NAMALWA (cell line): ENCODE measurements at places on chromosomes 3 and 15.
A peak's percentile ranks its signal among the peaks of the same experiment; 100 is the strongest.

- no peak for DNase-seq
Measured at GRCh38 chr15:31285772-31286261, 40.8 kb upstream of the KLF13 start.

- DNase-seq = no peak
Measured at GRCh38 chr3:138942271-138942670, 4.7 kb downstream of the FOXL2 start.

DNA sequence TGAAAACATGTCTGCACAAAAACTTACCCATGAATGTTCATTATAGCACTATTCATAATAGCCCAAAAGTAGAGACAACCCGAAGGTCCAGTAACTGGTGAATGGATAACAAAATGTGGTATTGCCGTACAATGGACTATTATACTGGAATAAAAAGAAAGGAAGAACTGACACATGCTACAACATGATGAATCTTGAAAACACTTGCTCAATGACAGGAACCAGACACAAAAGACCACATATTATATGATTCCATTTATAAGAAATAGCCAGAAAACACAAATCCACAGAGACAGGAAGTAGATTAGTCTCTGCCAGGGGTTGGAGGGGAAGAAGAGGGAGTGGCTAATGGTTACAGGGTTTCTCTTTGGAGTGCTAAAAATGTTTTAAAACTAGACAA lies 18.3 kb downstream of the SHC4 start:
- no peak for DNase-seq

DNA sequence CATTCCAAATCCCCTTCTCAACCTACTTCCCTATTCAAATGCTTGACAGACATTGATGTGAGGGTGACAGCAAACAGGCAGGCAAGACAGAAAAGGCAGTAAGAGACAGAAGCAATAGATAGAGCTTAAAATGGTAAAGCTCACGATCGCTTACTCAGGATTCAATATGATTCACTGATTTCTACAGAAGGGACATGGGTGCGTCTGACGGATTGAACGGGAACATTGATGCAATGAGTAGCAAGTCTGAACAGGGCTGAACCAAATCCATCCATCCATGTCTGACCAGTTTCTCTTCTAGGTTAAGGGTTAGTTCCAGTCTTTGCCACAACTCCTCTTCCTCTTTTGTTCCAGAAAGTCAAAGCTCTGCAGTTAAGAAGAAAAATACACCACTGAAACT lies 35.1 kb downstream of the P2RY1 start:
- DNase-seq = peak; percentile 3

GRCh38 chr3:127574880-127575878 lies 15.4 kb downstream of the TPRA1 start:
- DNase-seq = peak; percentile 93

DNA sequence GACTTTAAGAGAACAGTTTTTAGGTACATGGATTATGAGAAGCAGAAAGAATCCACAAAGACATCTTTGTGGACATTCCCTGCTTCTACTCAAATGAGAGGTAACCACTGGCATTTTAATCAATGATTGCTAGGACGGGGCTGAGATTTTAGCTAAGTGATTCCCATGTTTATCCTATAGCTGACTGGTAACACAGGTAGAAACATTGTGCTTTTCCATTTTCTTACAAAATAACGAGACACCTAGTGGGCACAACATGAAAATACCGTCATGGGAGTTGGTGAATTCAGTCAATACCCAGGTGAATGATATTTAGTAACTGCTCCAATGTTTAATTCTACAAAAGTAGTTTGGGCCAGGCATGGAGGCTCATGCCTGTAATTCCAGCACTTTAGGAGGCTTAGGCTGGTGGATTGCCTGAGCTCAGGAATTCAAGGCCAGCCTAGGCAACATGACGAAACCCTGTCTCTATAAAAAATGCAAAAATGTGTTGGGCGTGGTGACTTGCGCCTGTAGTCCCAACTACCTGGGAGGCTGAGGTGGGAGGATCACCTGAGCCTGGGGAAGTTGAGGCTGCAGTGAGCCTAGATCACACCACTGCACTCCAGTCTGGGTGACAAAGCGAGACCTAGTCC lies 37.2 kb upstream of the DENND4A start:
- DNase-seq = peak; percentile 59

GRCh38 chr15:29270169-29270955 lies 740 bp upstream of the NSMCE3 start:
- peak; percentile 65 for DNase-seq

DNA sequence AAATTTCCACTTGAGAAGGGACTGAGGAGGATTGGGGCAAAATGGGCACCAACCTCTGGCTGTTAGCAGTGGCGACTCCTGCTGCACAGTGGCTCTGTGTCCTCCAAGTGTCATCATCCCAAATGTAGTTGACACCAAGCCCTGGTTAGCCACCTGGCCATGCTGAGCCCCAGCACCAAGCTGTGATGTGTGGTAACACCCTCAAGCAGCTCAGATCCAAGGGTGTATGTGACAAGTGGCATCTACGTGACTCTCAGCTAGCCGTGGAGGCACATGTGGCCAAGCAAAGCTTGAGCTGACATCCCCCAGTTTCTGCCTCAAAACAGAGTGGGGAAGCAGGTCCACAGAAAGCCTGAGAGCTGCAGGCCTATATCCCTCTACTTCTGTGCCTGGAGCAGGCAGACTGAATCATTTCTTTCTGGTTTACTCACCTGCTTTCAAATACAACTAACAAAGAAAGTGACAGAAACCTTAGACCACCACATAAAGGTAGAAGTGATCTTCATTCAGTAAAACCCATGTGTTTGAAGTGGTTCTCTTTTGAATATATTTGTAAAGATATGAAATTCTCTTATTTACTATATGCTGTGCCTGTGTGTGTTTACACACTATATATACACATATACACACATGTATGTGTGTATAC lies 40.0 kb downstream of the FOXP1 start:
- DNase-seq = peak; percentile 77

- no peak for DNase-seq
Measured at GRCh38 chr15:38202361-38202760, 50.3 kb upstream of the SPRED1 start.

DNA sequence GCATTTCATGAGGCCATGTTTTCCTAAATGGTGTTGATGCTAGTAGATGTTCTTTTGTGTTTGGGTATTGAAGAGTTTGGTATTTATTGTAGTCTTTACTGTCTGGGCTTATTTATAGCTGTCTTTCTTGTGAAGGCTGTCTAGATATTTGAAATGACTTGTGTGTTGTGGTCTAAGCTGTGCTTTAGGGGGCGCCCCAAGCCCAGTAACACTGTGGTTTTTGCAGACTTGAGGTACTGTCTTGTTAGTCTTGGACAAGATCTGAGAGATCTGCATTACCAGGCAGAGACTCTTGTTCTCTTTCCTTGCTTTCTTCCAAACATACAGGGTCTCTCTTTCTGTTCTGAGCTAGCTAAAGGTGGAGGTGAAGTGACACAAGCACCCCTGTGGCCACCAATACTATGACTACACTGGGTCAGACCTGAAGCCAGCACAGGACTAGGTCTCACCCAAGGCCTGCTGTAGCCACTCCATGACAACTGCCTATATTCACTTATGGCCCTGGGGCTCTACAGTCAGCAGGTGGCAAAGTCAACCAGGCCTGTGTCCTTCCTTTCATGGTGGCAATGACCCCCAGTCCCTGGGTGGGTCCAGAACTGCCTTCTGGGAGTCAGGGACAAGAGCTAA lies 152.1 kb upstream of the TBC1D5 start:
- peak; percentile 82 for DNase-seq

DNA sequence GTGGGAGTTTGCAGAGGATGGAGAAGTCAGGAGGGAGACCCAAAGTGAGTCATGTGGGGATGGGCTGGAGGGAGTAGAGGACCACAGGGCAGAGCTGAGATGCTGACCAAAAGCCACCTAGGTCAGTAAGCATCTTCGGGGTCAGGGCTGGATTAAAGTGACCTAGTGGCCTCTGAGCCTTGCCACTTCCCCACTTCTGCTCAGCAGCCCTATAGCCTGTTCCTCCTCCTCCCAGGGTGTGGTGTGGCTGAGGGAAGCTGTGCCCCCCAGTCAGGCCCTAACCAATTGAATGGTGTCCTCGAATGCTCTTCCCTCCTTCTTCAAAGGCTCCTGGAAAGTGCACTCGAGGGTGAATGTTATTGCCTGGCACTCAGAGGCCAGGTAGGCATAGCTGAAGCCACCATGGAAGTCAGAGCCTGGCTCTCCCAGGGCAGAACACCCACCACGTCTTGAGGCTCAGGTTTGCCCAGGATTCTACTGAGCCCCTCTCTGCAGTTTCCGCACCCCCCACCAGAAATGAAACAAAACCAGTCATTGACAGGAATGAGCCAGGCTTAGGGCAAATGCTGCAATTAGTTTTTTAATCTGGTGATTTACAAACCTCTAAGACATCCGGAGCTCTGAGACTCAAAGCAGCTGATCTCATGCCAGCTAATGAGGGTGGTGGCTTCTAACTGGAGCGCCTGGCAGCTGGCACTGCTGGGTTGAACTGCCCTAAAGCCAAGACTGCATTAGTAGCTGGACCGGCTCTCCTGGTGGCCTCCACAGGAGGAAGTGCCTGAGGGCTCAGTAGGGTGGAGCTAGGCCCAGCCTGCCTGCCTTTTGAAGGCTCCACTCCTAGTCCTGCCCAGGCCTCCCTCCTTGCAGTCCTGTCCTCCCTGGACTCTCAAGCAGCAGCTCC lies 26.0 kb upstream of the VIPR1 start:
- DNase-seq = no peak

DNA sequence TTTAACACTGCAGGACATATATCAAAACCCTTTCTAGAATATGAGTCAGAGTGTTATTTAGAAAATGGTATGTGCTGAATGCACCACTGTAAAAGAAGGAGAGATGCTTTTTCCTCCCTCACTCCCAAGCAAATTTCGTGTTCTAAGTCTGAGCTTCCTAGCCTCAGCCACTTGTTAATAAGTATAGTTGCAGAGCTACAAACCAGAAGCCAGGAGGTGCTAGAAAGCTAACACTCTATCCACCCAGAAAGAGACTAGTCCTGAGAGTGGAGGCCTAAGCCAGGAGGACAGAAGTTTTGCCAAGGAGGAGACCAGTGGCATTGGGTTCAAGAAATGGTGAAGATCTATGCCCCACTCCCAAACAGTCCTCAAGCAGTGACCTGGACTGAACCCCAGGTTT lies 40.5 kb upstream of the GYG1 start:
- peak; percentile 38 for DNase-seq

- DNase-seq = no peak
Measured at GRCh38 chr15:54250326-54250725, 272.1 kb downstream of the UNC13C start.

GRCh38 chr3:165128544-165128943 lies 50.2 kb upstream of the SI start:
- DNase-seq = no peak

DNA sequence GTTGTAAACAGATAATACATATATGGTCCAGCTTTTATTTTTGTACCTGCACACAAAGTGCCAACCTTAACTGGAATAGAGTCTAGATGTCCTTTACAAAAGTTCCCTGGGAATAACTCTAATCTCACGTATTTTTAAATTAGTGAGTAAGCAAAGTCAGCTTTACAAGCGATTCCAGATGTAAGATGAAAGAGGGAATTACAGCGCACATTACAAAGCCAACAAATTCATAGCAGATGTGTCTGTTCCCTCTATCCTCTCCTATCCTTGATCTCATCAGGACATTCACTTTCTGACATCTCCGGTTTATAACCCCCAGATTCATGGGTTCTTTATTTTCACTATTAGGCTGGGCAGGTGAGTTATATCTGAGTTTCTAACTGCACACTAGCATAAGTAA lies 406.8 kb upstream of the ZNF385D start:
- DNase-seq = no peak

GRCh38 chr3:87413814-87414213 lies 137.4 kb upstream of the POU1F1 start:
- DNase-seq = no peak

GRCh38 chr15:63946524-63947065 lies 99.7 kb downstream of the DAPK2 start:
- no peak for DNase-seq

DNA sequence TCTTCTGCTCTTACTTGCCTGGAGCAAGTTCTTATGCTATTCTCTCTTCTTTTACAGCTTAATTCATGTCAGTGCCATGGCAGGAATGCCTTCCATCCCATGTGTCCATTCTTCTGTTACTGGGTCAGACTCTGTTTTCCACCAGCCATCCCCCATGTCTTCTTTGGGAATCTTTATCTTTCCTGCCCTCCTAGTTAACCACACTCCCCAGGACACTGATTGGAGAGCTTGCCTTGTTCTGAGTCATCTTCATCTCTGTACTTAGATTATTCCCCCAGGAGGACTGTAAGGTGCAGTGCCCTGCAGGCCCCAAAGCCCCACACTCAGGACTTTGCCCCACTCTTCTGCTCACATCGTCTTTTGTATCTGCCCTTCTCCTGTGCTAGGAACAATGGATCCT lies 3.6 kb downstream of the ABHD17C start:
- DNase-seq = no peak

DNA sequence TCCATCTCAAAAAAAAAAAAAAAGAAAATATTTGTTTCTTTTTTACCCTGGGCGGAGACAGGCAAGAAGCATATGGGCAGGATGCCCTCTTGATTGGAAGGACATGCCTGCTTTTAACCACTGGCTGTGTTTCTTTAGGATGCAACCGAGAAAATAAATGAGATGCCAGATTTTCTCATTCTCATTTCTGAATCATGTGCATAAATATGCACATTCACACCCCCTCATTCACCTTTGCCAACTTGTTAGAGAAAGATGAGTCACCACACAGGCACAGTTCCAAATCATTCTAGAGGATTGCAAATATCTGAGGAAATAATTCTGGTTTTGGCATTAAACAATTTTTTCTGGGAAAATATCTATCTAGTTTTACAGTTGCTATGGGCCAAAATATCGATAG lies 3.3 kb downstream of the LIPH start:
- no peak for DNase-seq

DNA sequence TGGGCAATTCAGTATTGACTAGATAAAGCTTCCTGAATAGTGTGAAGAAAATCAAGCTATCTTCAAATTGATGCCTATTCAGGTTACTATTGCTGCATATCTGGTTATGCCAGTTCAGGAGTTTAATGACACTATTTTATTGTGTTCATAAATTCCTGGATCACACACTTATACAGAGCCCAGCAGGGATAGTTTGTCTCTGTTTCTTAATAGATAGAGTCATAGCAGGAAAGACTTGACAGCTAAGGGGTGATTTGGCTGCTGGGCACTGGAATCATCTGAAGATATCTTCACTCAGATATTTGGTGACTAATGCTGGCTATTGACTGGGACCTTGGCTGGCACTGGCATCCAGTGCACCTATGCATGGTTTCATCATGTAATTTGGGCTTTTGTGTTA lies 187.8 kb downstream of the PYDC2 start:
- DNase-seq = no peak

- DNase-seq = no peak
Measured at GRCh38 chr3:20890111-20890519, 704.1 kb upstream of the SGO1 start.

- no peak for DNase-seq
Measured at GRCh38 chr3:15601046-15601398, 347 bp downstream of the HACL1 start.

- DNase-seq = no peak
Measured at GRCh38 chr3:123053107-123053506, 13.7 kb upstream of the PDIA5 start.

- no peak for DNase-seq
Measured at GRCh38 chr3:60064210-60065178, 1014.7 kb upstream of the CFAP20DC start.

- no peak for DNase-seq
Measured at GRCh38 chr15:67130673-67131601, 65.5 kb downstream of the SMAD3 start.
